IPS-NIHi11 (cell line): ENCODE measurements at places on chromosomes 1 and 21.

DNA sequence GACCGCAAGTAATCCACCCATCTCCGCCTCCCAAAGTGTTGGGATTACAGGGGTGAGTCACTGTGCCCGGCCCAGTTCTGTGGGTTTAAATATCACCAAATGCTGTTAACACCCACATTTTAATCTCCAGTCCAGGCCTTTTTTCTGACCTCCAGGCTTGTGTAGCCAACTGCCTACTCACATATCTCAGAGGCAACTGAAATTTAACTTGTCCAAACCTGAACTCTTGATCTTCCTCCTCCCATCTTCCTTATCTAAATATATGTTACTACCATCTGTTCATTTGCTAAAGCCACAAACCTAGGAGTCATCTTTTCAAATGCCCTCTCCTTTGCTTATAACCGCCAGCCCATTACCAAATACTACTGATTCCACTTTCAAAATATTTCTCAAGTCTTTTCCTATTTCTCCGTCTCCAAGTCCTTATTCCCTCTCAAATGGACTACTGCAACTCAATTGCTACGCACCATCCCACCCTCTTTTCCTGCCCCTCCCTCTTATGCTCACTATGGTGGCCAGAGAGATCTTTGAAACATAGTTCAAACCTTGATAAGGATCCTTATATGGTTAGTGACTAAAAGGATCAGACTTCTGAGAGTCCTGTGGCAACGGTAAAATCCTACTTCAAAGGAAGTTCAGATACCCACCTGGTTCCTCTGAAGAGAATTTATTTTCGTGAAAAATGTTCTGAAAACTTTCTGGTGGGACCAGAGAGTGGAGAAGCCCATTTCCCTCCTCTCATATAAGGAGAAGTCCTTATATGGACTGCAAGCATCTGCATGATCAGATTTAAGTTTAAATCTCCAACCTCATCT, 78.5 kb upstream of the CDC42BPA start:
- DNase-seq, result no peak

GRCh38 chr1:165369255-165369848, 12.8 kb upstream of the LMX1A start:
- peak; percentile 76 for DNase-seq

DNA sequence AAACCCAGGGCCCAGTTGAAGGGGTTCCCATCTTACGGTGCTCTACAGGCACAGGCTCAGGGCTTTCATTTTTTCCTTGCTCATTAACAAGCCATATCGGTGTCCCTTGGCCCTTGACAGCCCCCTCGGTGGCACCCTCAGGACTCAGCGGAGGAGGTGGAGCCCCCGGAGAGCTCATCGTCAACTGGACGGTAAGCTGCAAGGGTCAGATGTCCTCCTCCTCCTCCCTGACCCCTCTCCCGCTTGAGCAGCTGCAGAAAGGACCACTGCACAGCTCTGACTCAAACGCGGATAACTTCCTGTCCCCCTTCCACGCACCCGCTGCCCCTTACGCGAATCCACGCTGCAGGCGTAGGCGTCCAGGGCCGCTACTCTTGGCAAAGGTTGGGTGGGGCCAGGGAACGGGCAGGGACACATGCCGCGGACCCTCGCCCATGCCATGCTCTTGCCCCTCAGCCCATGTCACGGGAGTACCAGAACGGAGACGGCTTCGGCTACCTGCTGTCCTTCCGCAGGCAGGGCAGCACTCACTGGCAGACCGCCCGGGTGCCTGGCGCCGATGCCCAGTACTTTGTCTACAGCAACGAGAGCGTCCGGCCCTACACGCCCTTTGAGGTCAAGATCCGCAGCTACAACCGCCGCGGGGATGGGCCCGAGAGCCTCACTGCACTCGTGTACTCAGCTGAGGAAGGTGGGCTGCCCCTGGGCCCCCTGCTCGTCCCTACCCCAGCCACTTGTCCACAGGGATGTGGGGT, 14.7 kb downstream of the TMEM81 start:
- no peak for DNase-seq

- DNase-seq, result no peak
These were observed 20.8 kb upstream of the RLF start for GRCh38 chr1:40140211-40140973.

GRCh38 chr1:45093334-45093733, 81.3 kb downstream of the UROD start:
- no peak for DNase-seq

DNA sequence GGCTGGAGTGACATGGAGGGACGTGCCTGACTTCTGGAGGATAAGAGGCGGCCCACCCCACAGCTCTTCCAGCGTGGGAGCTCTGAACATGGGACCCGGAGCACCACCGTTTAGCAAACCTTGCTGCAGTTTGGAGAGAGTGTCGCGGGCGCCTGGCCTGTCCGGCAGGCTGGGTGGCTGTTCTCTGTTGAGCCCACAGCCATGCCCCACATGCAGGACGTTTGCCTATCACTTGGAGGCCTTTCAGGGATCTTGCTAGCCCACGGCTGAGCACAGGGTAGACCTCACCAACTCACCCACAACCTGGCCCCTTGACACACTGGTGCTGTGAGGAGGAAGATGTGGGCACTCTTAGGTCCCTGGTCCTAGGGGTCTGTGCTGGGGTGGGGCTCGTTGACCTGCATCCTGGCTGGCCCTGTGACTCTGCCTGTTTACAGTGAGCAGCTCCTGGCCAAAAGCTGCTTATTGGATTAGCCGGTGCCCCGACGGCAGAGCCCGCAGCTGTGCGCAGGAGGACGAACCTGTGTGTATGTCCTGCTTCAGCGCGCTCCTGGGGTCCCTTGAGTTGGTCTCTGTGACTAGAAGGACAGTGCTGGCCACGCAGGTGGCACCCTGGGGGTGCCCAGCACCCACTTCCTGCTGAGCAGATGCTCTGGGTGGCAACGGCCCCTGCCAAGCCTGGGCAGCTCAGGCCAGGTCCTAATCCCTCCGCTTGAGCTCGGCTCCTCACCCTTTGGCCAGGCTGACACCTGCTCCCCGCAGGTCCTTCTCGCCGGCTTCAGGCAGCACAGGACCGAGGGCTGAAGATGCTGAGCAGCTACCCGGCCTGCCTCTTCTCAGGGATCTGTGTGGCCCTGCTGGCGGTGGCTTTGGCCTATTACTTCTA, 72.4 kb upstream of the TRAPPC10 start:
- no peak for DNase-seq

GRCh38 chr1:203559523-203559922, 65.6 kb downstream of the OPTC start:
- no peak for DNase-seq

GRCh38 chr1:221087919-221088318, 208.7 kb downstream of the HLX start:
- DNase-seq, result no peak

DNA sequence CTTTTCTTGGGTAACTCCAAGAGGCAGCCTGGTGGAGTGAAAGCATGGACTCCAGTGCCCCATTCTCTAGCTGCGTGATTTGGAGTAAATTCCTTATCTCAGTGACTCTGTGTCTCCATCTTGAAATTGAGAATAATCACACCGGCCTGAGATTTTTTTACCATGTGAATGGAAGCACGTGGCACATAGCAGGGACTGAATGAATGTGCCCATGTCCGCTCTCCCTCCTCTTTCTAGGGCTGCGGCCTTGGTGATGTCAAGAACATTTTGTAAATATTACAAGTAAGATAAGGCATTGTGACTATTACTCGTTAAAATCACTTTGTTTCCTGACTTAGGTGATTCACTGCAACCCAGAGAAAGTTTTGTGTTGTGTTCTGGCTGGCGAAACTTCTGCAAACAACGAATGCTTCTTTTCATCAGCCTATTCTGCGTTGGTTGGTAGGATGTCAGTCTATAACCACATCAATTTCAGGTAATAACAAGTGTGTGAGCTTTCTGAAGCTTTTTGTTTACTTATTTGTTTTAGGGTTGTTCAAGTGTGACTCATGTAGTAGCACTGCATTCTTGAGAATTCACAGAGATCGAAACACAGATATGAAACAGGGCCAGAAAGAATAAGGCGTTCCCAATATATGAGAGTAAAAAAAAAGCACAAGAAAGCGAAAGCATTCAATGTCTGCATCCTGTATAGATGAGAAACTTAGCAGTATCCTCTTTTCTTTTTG, 135.7 kb upstream of the SLC45A1 start:
- no peak for DNase-seq

DNA sequence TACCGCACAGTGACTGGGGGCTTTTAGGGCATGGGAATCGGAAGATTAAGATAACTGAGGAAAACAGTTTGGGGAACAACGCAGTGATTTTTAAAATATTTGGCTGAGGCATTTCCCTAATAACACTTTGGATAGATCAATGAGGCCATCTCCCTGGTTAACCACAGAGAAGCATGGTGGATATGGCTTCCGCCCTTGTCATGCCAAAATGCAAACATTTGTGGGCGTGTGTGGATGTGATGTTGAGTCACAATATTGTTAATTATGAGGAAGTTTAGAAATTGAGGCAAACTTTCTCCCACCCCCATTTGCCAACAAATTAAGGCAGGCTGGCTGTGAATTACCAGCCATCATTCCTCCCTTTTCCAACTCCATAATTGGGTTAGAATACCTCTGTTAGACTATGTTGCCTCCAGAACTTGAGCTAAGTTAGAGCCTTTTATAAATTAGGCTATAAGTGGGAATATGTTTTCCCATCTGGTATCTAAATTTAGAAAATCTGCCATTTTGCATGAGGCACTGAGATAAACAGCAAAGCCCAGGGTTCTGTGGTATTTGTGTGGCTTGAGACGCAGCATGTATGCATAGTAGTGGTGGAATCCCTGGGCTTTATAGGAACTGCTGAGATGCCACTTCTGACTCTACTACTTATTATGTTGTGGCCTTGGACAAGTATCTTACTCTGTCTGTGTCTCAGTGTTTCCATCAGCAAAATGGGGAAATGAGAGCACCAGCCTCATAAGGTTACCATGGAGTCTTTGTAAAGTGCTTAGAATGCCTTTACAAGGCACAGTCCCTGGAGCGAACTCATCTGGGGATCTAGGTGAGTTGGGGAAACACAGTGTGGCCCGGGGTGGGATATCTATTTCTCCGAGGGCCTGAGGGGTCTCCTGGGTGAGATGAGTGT, 154.6 kb downstream of the C1orf94 start:
- no peak for DNase-seq

GRCh38 chr1:172699111-172699510, 40.2 kb downstream of the FASLG start:
- no peak for DNase-seq

GRCh38 chr1:4853904-4854303, 199.5 kb downstream of the AJAP1 start:
- DNase-seq, result no peak

GRCh38 chr1:187928288-187928687, 1099.5 kb downstream of the PLA2G4A start:
- DNase-seq, result peak; percentile 61

GRCh38 chr1:201681375-201681774, 142.4 kb downstream of the NAV1 start:
- no peak for DNase-seq

- DNase-seq, result no peak
These were observed 186.2 kb downstream of the RHOU start for GRCh38 chr1:228921481-228921880.

GRCh38 chr1:58754683-58755467, 29.0 kb downstream of the JUN start:
- DNase-seq, result no peak

GRCh38 chr21:46004168-46004861, 22.7 kb downstream of the COL6A1 start:
- no peak for DNase-seq

DNA sequence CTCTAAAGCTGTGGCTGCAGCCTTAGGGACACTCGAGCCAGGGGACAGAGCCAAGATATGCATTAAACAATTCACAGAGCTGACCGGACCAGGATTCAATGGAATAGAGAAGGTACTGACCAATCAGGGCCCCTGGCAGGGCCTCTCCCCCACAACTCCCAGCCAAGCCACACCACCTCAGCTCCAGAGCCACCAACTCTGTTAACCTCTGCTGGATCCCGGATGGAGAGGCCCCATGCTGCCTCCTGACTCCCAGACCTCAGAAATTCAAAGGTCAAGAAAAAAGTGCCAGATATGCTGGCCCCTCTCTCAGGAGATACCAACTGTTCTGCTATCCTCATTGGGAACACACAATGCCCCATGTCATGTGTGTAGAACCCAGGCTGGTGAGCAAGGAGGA, 62.1 kb downstream of the CD46 start:
- DNase-seq, result no peak

DNA sequence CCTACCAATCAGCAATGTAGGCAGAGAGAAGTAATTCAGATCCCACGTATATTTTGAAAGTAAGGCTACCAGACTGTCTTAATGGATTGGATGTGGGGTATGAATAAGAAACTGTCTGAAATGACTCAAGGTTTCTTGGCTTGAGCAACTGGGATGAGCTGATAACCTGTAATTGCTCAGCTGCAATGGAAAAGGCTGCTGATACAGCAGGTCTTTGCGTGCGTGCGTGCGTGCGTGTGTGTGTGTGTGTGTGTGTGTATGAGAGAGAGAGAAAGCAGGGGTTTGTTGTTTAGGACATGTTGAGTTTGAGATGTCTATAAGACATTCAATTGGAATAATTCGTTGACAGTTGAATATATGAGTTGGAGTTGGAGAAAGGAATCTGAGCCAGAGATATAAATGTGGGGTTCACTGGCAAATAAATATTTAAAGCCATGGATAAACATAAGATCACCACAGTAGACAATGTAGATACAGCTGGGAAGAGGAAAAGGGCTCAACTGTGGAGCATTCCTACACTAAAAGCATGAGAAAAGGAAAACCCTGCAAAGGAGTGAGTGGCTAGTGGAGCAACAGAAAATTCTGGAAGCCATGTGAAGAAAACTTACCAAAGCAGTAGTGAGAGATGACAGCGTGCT, 72.9 kb downstream of the UCHL5 start:
- no peak for DNase-seq

DNA sequence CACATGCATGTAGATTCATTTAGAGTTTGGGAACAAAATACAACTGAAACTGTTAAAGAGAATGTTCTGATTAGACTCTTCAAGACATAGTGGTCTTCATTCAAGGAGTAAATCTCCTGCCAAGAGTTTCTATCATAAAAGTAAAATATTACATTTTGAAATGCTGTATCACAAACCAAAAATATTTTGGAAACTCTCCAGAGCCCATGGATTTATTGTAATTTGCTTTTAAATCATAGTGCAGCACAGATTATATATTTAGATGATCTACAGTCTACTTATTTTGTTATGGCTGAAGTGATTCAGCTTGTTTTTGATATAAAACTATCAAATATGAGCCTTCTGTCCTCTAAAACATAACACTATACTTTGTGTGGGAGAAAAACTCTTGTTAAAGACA, 105.3 kb downstream of the DISP1 start:
- no peak for DNase-seq
